NCI-H1694 (cell line): ENCODE measurements at places on chromosomes 7 and 10.

GRCh38 chr10:117439243-117439912 lies 64.1 kb upstream of the PDZD8 start:
- DNase-seq: no peak

DNA sequence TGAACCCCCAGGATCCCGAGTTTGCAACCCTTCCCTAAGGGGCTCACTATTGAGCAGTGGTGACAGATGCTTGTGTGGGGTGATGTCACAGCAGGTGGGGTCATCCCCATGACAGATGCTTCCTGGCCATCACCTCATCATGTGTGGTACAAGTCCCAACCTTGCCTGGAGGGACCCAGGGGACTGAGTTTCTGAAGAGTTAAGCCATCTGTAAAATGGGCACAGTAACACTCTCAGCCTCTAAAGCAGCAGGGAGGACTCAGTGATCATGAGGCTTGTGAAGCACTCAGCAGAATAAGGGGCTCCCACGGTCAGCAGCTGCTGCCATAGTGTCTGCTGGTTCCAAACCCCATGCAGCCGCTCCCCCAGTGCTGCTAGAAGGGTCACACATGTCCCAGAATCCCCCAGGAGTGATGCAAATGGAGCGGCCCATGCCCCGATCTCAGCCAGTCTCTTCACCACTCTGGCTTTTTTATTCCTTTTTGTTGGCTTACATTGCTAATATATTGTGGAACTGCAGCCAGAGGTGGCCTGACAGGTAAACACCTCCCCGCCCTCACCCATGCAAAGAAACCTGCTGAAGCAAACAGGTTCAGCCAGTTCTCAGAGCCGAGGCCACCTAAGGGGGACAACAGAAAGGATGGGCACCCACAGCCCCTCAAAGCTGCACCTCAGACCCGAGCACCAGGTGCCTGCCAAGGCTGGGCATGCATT lies 102.1 kb upstream of the PDGFA start:
- no peak for DNase-seq

- no peak for DNase-seq
Measured at GRCh38 chr7:22671177-22671879, 55.7 kb upstream of the IL6 start.

DNA sequence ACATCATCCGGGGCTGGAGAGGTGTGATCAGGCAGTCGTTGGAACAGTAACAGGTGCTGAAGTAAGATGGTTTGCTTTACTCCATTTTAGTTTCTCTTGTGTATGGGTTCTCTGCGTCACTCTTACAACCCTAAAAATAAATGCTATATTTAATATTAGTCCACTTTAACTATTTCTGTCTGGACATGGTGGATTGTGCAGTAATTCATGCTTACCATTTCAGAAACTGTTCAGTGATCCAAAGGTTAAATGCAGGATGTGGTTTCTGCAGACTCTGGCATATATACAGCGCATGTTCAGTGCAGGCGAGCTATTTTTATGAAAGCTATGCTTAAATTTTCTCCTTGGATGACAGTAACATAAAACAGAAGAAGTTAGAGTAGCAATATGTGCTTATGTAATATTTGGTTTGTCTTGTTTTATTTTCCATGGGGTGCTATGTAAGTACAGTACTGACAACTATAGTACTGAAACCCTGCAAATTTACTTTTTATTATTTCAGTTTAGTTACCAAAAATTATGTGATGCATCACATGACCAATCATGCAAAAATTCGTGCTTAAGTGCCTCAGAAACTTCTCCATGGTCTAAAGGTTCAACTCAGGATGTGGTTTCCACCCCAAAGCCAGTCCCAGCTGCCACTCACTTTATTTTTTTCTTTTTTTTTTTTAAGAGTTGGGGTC lies 46.6 kb upstream of the GRID1 start:
- DNase-seq: no peak

DNA sequence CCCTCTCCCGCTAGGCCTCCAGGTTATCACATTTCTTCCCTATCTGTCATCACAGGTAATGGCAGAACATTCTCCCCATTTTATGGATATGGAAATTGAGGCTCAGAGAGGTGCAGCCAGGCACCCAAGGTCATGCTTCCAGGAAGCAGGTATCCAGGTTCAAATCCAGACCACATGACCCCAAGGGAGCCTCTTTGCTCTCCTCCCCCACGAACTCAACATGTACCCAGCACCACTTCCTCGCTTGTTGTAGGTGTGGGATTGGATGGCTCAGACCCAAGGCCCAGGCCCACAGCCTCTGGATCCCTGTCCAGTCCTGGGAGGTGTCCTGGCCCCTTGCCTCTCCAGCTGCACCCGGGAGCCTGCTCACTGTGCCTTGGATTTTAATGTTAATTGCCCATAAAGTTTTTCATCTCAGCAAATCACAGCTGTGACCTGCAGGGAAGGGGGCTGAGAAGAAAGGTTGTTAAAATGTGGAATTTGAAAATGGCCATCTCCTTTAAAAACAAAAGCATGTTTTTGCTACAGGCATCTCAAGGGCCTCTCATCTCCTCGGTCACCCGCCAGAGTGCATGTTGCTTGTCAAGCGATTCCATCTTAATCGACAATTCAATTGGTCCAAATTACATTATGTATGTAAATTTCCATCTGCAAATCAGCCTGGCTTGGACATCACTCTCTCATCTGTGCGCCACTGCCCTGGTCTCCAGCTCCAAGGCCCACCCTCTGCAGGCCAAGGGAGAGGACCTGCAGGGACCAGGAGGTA lies 205.4 kb upstream of the ZMIZ1 start:
- DNase-seq: no peak

GRCh38 chr7:114086914-114087652 lies 168.3 kb upstream of the PPP1R3A start:
- no peak for DNase-seq

GRCh38 chr10:31261511-31262311 lies 57.3 kb upstream of the ZEB1 start:
- no peak for DNase-seq

GRCh38 chr10:123890756-123891143 lies 857 bp downstream of the CPXM2 start:
- no peak for DNase-seq

DNA sequence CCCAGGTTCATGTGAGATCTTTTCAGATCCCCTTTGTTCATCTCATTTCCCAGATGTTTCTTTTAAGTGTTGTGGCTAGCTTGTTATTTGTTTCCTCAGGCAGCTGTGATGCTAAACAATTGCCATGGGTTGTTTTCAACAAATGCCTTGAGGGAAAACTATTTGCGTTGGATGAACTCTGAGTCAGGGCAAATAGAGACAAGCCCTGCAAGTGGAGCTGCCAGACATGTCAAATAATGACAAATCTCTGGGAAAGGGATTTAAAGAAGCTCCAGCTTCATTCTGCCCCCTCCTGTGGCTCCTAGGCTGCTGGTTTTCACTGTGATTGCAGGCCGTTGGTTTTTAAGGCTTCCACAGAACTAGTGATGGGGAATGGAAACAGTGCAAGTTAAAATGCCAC lies 272.4 kb upstream of the SP8 start:
- no peak for DNase-seq

- peak; percentile 41 for DNase-seq
Measured at GRCh38 chr10:78211561-78212051, 177.9 kb downstream of the RPS24 start.

- no peak for DNase-seq
Measured at GRCh38 chr10:114408112-114408967, 4.0 kb upstream of the AFAP1L2 start.

DNA sequence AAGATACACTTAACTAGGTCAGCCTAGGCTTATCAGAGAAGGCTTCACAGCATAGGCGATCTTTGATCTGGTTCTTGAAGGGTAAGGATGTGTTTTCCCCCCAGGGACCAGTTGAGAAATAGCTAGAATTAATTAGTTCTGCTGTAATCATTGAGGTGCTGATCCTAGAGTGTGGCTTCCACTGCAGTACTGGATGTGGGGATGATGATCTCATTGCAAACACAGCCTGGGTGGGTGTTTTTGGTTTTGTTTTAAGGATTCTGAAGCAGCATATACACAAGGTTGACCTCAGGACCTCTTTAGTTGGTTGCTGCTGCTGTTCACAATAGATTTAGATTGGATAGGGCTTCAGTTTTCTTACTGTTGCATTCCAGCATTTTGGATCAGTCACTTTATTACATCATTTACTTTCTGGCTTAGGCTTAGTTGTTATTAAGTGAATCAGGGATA lies 159.7 kb downstream of the AUTS2 start:
- no peak for DNase-seq

- no peak for DNase-seq
Measured at GRCh38 chr7:55109404-55110167, 90.8 kb downstream of the EGFR start.

- DNase-seq: no peak
Measured at GRCh38 chr7:106609416-106609815, 51.5 kb downstream of the CCDC71L start.

DNA sequence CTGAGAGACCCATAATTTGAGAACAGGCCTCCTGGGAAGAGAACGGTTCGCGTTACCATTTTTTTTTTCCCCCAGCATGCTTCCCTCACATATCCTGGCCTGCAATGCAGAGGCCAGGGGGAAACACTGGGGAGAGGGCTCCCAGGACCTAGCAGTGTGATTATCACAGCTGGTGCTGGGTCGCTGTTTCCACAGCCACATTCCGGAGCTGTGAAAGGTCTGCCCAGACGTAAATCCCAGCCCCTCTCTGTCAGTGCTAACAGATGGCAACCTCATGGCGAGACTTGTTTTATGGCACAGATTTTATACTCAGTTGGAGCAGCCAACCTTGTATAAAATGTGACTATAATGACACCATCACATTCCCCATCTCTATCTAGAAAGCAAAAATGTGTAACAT lies 150.5 kb downstream of the PLXDC2 start:
- DNase-seq: no peak

DNA sequence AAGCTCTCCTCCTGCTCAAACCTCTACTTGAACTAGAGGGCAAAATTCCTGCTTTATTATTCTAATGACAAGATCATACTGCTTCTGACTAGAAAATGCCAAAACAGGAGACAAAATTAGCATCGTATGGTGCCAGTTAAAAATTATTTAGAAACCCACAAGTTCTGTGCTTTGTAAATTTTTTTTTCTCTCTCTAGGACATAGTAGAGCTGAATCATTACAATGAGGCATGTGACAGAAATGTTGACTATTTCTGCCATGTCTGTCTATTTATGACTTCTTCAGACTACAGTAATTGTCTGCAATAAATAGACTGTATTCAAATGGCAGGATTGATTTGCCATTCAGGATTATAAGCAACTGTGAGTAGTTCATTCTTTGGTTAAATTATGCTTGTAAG lies 335.8 kb downstream of the PRPF18 start:
- DNase-seq: no peak

- no peak for DNase-seq
Measured at GRCh38 chr7:44224080-44224973, 23.5 kb downstream of the YKT6 start.
